ENCODE measurements at places on chromosomes 1 and 21.

GRCh38 chr21:35168735-35169134 is 119.6 kb upstream of the RUNX1 start:
- DNase-seq, result no peak

- no peak for DNase-seq
Observed at GRCh38 chr1:150969626-150970025, 5.0 kb downstream of the CERS2 start.

DNA sequence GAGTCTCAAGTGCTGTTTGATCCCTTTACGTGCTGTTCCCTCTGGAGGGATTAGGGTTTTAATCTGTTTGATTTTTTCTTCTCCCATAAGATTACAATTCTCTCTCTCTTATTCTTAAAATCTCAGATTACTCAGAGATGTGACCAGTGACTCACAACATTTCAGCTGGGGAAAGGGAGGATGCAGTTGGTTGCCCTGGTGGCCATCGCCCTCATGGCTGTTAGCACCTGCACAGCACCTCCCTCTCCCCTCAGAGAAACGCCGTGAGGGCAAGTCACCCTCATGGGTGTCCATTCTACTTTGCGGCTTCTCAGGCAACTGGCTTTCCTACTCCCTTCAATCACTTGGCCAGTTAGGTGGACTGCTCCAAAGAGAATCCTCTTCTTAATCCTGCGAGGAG is 42.4 kb upstream of the KCNA3 start:
- DNase-seq, result no peak

DNA sequence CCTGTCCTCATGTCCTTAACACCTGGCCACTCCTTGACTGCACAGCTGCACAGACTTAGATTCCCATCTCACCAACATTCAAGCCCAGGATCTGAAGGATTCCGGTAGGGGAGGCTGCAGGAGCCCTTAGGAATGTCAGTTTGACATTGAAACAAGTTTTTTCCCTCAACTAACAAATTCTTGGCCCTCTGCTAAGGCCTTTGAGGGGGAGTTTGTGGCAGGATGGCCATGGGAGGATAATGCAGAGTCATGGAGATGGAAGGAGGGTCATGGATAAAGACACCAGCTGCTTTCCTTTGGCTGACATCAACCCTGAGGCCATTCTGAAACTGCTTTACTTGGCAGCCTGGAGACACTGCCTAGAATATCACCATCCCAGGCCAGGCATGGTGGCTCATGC is 63.4 kb upstream of the PPP2R5A start:
- DNase-seq, result no peak

GRCh38 chr1:110580244-110580643 is 25.9 kb downstream of the KCNA2 start:
- DNase-seq, result no peak

Measured in DMS153 (cell line).